ENCODE measurements at places on chromosomes 2 and 18.

GRCh38 chr2:126748188-126748760 lies 92.3 kb downstream of the GYPC start:
- DNase-seq: no peak

DNA sequence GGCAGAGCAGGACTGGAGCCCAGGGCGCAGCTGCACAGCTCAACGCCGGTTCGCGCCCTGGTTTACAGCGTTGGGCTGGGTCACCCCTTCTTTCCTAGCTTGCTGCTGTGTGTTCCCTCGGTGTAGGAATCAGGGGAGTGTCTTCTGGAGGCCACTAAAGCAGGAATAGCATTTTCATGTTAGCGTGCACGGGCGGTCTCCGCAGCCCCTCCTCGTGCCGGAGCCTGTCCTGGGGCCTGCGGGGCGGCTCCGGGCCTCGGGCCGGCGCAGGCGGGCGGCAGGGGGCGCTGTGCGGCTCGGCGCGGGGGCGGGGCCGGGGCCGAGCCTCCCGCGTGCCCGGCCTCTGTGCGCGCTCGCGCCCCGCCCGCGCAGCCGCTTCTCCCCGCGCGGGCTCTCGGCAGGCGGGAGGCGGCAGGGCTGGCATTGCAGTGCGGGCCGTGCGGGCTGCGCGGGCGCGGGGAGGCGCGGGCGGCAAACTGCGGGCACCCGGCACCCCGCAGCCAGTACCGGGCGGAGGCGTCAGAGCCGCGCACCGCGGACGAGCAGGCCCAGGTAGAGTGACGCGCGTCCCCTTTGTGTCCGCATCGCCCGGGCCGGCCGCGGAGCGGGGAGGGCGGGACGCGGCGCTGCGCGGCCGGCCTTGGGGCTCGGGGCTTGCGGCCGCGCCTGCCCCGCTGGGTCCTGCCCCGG lies at the start of gene RNF144A:
Gene RNF144A, plus strand, starts transcription at position 342 of the 690 bp plus-strand sequence. CDS start 79,515 bp downstream, outside the sequence.
- no peak for DNase-seq

- no peak for DNase-seq
Observed at GRCh38 chr2:160918906-160919503, 241.2 kb upstream of the TANK start.

DNA sequence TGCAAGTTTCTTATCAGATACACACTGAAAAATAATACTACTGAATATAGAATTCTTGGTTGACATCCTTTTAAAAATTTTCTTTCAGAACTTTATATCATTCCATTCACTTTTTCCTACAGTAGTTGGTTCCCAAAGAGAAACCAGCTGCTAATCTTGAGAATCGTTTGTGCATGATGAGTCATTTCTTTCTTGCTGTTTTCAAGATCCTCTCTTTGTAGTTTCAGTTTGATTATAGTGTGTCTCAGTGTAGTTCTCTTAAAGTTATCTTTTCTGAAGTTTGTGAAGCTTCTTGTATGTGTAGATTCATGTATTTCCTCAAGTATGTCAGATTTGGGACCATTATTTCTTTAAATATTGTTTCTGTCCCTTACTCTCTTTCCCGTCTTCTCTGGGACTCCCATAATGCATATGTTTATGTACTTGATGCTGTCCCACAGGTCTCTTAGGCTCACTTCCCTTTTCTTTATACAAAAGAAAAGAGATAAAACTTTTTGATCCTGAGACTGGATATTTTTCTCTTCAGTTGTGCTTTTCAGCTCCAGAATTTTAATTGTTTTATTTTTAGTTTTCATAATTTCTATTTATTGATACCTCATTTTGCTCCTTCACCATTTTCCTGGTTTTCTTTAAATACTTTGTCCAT lies 801.0 kb downstream of the TDRD15 start:
- no peak for DNase-seq

DNA sequence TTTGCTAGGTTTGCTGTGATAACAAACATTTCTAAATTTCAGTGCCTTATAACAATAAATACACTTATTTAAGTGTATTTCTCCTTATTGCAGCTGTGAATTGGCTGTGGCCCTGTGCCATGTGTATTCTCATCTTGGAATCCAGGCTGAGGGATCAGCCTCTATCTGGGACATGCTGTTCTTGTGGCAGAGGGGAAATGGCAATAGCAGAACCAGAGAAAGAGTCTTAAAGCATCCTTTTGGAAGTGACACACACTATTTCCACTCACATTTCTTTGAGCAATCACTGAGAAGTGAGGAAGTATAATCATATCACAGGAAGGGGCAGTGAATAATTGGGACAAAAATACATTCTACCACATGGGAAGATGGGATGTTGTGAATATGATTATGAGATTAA lies 66.2 kb upstream of the PROKR1 start:
- DNase-seq: no peak

GRCh38 chr2:134195341-134195740 lies 58.5 kb upstream of the MGAT5 start:
- no peak for DNase-seq

DNA sequence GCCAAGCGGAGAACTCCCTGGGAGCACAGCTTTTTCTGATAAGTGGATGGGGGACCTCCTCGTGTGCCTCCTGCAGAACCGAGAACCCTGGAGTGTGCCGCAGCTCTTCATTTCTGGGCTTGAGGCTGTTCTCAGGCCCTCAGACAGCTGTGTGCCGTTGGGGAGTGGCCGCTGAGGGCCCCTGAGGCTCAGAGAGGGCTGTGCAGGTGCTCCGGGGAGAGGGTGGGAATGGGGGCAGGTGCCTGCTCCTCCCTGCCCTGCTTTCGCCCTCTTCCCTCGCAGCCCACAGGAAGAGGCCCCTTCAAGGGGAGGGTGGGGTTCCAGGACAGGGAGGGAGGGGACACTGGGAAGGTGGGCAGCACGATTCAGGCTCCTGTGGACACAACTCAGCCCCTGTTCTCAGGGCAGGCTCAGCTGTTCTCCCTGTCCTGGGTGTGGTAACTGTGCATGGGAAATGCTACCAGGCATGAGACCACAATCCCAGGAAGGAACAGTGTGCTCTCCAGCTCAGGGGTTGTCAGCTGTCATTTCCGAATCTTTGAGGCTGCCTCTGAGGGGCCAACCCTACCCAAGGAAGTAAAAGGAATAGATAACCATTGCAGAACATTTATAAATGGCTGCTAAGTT lies 11.3 kb downstream of the LCT start:
- no peak for DNase-seq

DNA sequence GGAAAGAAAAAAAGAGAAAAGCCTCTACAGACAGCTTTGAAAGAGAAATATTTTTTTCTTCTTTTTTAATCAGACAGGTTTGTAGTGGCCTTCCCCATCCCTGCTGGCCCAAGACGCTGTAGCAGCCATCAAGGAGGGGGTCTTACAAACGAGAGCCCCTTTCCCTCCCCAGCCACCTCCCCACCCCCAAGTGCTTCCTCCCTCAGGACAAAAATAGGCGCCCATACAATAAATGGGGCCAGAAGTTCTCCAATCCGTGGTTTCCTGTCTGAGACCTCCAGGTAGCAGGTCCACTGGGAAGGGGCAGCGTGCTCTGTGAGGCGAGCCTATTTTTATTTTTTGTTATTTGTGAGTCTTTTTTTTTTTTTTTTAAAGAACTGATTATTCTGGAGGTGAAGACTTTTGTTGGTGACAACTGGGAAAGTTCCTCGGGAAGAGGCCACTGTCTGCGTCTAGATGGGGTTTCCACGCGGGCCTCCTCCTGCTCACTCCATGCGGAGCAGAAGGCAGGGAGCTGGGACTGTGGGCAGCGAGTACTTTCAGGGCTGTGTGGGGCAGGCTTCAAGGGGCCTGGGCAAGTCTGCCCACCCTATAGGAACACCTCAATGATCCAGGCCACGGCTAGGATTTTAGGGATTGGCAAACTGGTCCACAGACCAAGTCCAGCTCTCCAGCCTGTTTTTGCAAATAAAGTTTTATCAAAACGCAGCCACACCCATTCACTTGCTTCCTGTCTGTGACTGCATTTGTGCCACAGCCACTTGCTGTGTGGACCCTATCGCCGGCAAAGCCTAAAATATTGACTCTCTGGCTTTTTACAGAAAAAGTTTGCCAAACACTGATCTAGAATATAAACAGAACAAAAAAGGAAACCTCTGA lies 139.6 kb downstream of the CTIF start:
- no peak for DNase-seq

GRCh38 chr18:11969904-11970835 lies 11.1 kb upstream of the IMPA2 start:
- no peak for DNase-seq

- no peak for DNase-seq
Observed at GRCh38 chr2:10410001-10410822, 37.9 kb downstream of the ODC1 start.

DNA sequence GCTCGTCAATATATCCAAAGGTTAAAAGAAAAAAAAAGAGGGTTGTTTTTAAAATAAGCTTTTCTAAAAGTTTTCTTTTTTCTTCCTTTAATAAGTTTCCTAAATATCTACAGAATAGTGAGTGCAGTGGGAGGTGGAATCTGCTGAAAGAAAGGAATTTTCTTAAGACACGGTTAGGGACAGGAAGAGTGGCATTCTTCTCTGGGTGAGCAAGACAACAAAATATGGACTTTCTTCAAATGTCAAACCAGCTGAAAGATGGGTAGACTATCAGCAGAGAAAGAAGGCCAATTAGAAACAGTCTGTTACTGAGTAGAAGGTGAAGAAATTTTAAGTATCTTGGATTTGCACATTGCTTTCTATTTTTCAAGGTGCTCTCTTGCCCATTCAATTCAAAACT lies 222.7 kb upstream of the PIK3C3 start:
- no peak for DNase-seq

- no peak for DNase-seq
Observed at GRCh38 chr2:79393806-79394484, 118.9 kb upstream of the CTNNA2 start.

DNA sequence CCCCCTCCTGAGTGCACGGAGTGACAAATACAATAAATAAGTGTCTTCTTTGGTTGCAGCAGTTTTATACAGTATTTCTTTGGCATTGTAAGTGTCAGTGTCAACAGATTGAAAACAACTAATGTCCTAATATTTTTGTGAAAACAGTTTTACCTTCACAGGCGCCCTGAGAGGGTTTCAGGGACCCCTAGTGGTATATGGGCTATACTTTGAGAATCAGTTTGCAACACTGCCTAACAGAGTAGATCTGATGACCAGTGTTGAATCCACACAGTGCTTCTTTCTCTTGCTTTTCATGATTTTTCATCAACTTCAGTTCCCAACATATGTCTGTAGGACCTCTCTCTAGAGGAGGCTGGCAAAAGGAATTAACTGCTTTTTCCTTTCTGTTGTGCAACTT lies 162.2 kb downstream of the PRPF40A start:
- DNase-seq: no peak

DNA sequence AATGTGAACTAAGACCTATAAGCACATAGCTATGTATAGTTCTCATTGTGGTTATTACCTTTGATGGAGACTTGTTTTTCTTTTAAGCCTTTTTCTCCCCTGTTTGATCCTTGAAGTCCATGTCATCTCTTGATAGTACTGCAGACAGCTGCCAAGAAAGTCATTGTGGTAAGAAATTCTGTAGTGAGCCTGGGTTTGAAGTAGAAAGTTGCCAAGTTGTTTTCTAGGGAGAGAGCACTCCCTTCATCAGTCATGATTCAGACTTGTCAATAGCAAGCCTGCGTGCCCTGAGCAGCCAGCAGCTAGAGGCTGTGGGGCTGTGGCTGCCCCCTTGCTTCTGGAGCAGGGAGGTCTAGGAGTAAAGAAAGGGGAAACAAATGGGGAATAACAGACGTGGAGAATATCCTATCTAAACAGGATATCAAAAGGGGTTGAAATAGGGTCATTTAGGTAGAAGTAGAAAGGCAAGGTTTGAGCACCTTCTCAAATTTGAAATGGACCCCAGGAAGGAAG lies 8.4 kb downstream of the SP5 start:
- no peak for DNase-seq

DNA sequence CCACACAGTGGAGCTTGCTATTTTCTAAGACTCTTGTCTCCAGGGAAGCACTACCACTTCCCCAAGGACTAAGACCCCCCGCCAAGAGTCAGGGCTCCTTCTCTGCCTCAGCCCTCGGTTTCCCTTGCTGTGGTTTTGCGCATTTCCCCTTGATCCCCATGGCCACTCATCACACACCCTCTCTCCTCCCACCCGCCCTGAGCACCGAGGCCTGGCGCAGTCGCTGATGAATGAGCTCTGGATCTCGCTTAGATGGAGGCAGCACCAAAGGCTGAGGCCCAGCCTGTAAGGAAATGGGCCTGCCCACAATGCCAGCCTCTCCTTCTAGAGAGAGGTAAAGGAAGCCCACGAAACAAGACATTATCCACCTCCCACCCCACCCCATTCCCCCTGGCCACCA lies 96.9 kb downstream of the TNS1 start:
- DNase-seq: no peak

DNA sequence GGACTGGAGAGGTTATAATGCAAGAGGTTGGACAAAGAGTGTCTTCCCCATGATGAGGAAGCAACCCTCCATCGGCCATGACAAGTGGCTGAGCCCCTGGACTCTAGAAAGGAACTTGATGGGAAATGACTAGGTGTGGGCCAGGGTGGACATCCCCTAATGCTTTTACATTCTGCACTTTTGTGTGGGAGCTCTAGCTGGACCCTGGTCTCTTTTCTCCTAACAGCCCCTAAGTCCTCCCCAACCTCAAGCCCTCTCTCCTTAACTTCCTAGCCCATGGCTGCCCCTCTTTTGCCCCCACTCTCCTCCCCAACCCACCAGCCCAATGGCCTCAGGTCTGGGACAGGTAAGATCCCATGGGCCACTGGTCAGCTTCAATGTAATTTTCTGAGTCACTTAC lies 2.4 kb downstream of the CD207 start:
- no peak for DNase-seq

DNA sequence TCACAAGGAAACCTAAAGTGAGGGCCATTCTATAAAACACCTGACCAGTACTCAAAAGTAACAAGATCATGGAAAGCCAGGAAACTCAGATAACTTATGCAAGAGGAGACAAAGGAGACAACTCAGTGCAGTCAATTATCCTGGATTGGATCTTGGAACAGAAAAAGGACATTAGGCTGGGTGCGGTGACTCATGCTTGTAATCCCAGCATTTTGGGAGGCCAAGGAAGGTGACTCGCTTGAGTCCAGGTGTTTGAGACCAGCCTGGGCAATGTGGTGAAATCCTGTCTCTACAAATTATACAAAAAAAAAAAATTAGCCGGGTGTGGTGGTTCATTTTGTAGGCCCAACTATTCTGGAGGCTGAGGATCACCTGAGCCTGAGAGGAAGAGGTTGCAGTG lies 424.5 kb upstream of the SPRED2 start:
- DNase-seq: no peak

DNA sequence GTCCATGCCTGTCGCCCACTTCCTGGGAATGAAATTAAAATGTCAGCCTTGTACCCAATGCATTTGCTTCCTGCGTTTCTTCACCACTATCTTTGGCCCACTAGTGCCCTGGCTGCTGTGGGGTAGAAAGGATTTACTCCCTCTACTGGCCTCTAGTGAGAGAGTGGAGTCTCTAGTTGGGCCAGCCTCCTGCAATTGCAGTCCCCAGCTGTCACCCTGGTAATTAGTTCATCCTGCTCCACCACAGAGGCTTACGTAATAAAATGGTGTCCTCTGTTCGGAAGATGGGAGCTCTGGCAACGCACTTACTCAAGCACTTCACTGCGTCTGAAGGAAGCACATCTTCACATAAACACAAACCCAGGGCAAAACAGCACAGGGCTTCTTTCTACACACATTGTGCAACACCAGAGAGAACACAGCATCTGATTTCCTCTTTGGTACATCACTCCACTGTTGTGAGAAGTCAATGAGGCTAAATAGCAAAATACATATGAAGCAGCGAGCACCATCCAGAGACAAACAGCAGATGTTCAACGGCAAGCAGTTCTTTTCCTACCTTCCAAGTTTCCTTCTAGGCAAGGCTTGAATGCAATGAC lies 274.6 kb downstream of the LRATD1 start:
- no peak for DNase-seq

Measured in NCI-H2081 treated with DMSO at 0.1 percent for 48 hours (cell line).